ENCODE measurements at places on chromosomes 2 and 18. TPM values are rescaled to one million over a fixed set of nuclear protein-coding genes. Genes with fewer than 3 reads are reported as not detected.

Gene PLB1
- total RNA-seq, result 4.5 TPM

Gene VRK2
- total RNA-seq, result 39.1 TPM

Gene DIPK1C
- not detected for total RNA-seq

Gene LHCGR
- not detected for total RNA-seq

Gene C2orf76
- 18.3 TPM for total RNA-seq

Gene AGXT
- total RNA-seq, result not detected

Gene PLGLB1
- not detected for total RNA-seq

DNA sequence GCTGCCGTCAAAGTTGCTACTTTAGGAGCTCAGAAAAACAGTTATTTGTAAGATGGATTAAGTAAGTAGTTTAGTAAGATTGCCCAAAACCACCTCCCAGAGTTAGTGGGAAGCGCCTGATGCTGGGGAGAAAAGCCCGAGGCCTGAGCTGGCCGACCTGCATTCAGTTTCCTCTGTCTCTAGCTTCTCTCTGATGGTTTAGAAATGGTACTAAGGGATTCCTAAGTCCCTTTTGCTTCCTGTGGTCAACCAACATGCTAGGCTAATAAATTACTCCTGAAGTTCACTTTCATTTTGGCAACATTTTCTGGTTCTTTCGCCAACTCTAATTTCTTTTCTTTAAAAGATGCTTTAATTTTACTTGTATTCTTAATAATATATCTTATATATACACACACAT is 60.1 kb downstream of the ASAP2 start:
- H3K27me3 ChIP-seq, result no peaks in the 10 kb centered on the region
- H3K4me1 ChIP-seq, result peaks cover 22% of the 10 kb centered on the region
- no peaks in the 10 kb centered on the region for H3K36me3 ChIP-seq
- DNase-seq, result no peak
- no peak overlapping the region for H3K27ac ChIP-seq

- no peaks in the 10 kb centered on the region for H3K36me3 ChIP-seq
- H3K4me1 ChIP-seq, result no peaks in the 10 kb centered on the region
- DNase-seq, result no peak
- H3K27ac ChIP-seq, result no peak overlapping the region
These were observed 133.0 kb upstream of the MYT1L start for GRCh38 chr2:2464094-2464493.

DNA sequence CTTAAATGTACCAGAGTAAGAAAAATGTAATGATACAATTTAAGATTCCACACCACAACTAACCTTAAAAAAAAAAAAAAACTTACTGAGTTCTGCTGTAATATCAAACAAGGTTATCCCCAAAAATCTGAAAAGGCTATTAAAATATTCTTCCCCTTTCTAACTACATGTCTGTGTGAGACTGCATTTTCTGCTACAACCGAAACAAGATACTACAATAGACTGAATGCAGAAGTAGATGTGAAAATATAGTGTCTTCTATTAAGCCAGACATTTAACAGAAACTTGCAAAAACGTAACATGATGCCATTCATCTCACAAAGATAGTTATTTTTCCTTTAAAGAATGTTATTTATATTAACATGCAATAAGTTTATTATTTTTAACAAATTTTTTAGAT is 16.2 kb downstream of the SS18 start:
- no peaks in the 10 kb centered on the region for H3K27me3 ChIP-seq
- DNase-seq, result no peak
- H3K36me3 ChIP-seq, result peaks cover 92% of the 10 kb centered on the region
- no peak overlapping the region for H3K27ac ChIP-seq
- H3K4me1 ChIP-seq, result no peaks in the 10 kb centered on the region

DNA sequence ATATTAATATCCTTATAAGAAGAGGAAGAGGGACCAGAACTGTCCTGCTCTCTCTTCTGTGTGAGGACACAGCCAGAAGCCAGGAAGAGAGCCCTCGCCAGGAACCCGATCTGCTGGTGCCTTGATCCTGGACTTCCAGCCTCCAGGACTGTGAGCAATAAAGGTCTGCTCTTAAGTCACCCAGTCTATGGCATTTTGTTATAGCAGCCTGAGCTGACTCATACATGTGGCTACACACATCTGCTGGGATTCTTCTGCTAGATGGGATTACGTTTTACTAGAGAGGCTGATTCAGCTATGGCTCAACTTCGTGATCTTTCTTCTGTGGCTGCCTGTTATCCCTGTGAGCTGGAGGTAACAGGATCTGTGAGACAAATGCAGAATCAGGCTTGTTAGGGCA is 29.6 kb downstream of the ARL4C start:
- no peaks in the 10 kb centered on the region for H3K4me1 ChIP-seq
- no peak for DNase-seq
- H3K27ac ChIP-seq, result no peak overlapping the region
- H3K36me3 ChIP-seq, result no peaks in the 10 kb centered on the region
- no peak overlapping the region for H3K4me3 ChIP-seq
- no peaks in the 10 kb centered on the region for H3K27me3 ChIP-seq

GRCh38 chr2:153165021-153165420 is 313.5 kb downstream of the RPRM start:
- no peaks in the 10 kb centered on the region for H3K27me3 ChIP-seq
- H3K4me1 ChIP-seq, result no peaks in the 10 kb centered on the region

DNA sequence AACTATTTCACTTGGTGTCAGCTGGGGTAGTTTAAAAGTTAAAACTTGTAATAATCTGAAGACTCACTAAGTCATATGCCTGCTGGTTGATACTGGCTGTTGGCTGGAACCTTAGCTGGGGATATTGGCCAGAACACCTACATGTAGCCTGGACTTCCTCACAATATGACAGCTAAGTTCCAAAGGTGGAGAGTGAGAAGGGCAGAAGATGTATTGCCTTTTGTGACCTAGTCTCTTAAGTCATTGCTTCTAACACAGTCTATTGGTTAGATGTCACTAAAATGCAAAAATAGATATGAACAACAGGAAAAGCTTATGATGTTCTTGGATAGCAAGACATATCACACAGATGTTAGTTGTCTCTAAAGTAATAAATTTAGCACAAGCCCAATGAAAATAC is 113.2 kb upstream of the CHAC2 start:
- no peak overlapping the region for H3K27ac ChIP-seq
- H3K4me3 ChIP-seq, result no peak overlapping the region
- H3K4me1 ChIP-seq, result no peaks in the 10 kb centered on the region

- no peak for DNase-seq
- no peak overlapping the region for H3K27ac ChIP-seq
- no peak overlapping the region for H3K4me3 ChIP-seq
These were observed 119.1 kb downstream of the CCDC74A start for GRCh38 chr2:131646669-131647297.

- no peak overlapping the region for H3K27ac ChIP-seq
- H3K27me3 ChIP-seq, result no peaks in the 10 kb centered on the region
- no peak overlapping the region for H3K4me3 ChIP-seq
- no peaks in the 10 kb centered on the region for H3K36me3 ChIP-seq
- peaks cover 10% of the 10 kb centered on the region for H3K4me1 ChIP-seq
These were observed 49.8 kb upstream of the THOC1 start for GRCh38 chr18:317618-318017.

GRCh38 chr2:162344617-162344950 is 652 bp downstream of the GCA start:
- H3K27me3 ChIP-seq, result no peaks in the 10 kb centered on the region
- H3K36me3 ChIP-seq, result no peaks in the 10 kb centered on the region
- H3K27ac ChIP-seq, result no peak overlapping the region
- no peak for DNase-seq
- H3K4me3 ChIP-seq, result peak overlapping the region; percentile 64

DNA sequence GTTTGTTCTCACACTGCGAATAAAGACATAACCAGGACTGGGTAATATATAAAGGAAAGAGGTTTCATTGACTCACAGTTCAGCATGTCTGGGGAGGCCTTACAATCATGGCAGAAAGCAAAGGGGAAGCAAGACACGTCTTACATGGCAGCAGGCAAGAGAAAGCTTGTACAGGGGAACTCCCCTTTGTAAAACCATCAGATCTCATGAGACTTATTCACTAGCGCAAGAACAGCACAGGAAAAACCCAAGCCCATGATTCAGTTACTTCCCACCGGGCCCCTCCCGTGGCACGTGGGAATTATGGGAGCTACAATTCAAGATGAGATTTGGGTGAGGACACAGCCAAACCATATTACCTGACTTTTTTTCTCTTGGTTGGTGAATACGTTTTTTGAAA is 51.3 kb downstream of the TMEM247 start:
- H3K4me3 ChIP-seq, result no peak overlapping the region
- H3K36me3 ChIP-seq, result no peaks in the 10 kb centered on the region
- no peak overlapping the region for H3K27ac ChIP-seq
- H3K27me3 ChIP-seq, result no peaks in the 10 kb centered on the region

DNA sequence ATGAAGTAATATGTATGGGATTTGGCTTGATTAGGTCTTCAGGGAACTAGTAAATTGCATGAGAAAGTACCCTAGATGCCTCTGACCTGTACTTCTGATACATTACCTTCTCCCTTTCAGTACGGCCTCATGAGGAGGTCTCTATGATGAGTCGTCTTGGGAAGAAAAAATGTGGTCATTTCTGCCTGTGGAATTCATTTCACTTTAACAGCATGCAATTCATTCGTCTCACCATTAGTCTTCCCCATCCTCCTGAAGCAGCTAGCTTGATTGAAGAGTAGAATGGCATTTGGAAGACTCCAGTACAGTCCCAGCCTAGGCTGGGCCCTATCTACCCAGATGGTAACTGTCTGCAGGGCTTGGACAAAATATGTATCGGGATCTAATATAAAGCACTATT is 52.2 kb downstream of the TMX3 start:
- H3K4me1 ChIP-seq, result no peaks in the 10 kb centered on the region
- H3K4me3 ChIP-seq, result no peak overlapping the region
- no peaks in the 10 kb centered on the region for H3K36me3 ChIP-seq

DNA sequence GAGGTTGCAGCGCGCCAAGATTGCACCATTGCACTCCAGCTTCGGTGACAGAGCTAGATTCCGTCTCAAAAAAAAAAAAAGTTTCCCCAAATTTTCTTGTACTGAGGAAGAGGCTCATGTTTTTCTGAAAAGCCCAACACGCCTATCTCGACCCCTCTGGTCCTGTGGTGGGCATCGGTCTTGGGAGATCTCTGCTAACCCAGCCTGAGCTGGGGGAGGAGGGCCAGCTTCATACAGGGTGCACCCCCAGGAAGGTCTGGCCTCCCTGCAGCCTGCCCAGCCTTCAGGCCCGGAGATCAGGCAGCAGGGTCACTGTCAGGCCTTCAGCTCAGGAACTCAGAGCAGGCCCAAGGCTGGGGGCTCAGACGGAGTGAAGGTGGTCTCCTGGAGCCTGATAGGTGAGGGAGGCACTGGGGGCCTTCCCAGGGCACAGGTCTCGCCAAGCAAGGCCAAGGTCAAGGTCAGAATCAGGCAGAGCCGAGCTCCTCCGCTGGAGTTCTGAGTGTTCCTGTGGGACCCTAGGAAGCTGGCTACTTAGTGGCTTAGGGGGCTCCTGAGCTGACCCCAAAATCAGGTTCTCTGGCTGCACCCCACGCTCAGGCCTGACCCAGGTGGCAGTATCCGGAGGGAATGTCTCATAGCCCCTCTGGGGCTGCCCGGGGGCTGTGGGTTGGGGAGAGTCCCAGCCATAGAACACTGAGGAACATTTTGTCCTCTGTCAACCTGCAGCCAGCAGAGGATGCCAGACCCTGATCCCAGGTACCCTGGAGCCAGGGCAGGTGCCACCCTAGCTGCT is 37.9 kb upstream of the SMAD7 start:
- no peak for DNase-seq
- H3K27me3 ChIP-seq, result no peaks in the 10 kb centered on the region
- H3K36me3 ChIP-seq, result no peaks in the 10 kb centered on the region
- H3K27ac ChIP-seq, result peak overlapping the region; percentile 85

- H3K4me3 ChIP-seq, result no peak overlapping the region
- DNase-seq, result no peak
- peaks cover 48% of the 10 kb centered on the region for H3K36me3 ChIP-seq
- H3K4me1 ChIP-seq, result peaks cover 60% of the 10 kb centered on the region
- H3K27me3 ChIP-seq, result no peaks in the 10 kb centered on the region
- H3K27ac ChIP-seq, result peak overlapping the region; percentile 89
These were observed 12.9 kb upstream of the SNORC start for GRCh38 chr2:232857158-232857563.

DNA sequence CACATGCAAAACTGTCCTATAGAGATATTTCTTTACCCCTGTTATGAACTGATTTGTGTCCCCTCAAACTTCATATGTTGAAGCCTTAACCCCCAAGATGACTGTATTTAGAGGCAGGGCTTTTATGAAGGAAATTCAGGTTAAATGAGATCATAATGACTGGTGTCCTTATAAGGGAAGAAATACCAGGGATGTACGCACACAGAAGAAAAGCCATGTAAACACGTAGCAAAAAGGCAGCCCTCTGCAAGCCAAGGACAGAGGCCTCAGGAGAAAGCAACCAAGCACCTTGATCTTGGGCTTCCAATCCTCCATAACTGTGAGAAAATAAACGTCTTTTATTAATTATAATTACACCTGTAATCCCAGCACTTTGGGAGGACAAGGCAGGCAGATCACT is 101.3 kb upstream of the NDUFV2 start:
- no peak for DNase-seq
- no peaks in the 10 kb centered on the region for H3K36me3 ChIP-seq
- H3K27ac ChIP-seq, result 0 out of 2 replicates have a peak overlapping the region, but pooled peaks have one; percentile 10
- H3K4me1 ChIP-seq, result peaks cover 31% of the 10 kb centered on the region
- H3K27me3 ChIP-seq, result no peaks in the 10 kb centered on the region
- no peak overlapping the region for H3K4me3 ChIP-seq

GRCh38 chr2:43459446-43460173 is 136.2 kb downstream of the THADA start:
- H3K27me3 ChIP-seq, result no peaks in the 10 kb centered on the region
- peaks cover 77% of the 10 kb centered on the region for H3K4me1 ChIP-seq
- H3K27ac ChIP-seq, result no peak overlapping the region
- H3K36me3 ChIP-seq, result no peaks in the 10 kb centered on the region

DNA sequence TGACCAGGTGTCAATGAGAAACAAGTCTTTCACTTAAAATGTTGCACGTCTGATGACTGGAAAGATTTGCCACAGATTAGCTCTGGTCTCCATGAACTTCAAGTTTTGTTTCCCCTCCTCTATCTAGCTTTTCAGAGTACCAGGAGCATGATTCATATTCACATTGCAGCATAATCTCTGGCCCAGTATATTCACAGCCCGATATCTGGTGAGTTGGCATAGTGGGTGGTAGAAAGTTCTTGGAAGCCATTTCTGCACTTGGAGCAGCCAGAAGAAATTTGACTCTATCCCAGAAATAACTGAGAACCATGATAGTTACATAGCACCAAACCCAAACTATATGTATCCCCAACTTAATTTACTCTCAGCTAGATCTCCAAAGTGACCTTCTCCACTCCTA is 503.9 kb downstream of the PID1 start:
- no peak overlapping the region for H3K27ac ChIP-seq
- DNase-seq, result no peak
- H3K36me3 ChIP-seq, result no peaks in the 10 kb centered on the region
- H3K4me1 ChIP-seq, result no peaks in the 10 kb centered on the region

DNA sequence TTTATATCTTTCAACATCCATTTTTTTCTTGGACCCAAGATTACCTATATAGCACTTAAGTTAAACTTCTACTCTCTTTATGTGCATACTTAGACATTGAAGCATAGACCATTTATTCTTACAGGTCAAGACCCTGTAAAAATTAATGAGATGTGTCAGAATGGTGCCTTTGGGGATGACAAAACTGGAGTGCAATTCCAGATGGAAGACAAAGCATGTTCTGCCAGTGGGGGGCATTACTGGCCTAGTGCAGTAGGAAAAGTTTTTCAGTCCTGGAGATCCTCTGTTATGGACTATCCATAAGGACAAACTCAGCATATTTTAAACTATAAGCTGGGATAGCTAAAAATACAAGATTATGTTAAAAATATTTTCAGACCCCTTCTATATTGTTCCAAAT is 57.8 kb upstream of the MMADHC start:
- H3K27ac ChIP-seq, result no peak overlapping the region
- peaks cover 23% of the 10 kb centered on the region for H3K4me1 ChIP-seq
- no peak for DNase-seq
- H3K27me3 ChIP-seq, result no peaks in the 10 kb centered on the region
- no peak overlapping the region for H3K4me3 ChIP-seq
